ENCODE measurements at places on chromosomes 4 and X.

DNA sequence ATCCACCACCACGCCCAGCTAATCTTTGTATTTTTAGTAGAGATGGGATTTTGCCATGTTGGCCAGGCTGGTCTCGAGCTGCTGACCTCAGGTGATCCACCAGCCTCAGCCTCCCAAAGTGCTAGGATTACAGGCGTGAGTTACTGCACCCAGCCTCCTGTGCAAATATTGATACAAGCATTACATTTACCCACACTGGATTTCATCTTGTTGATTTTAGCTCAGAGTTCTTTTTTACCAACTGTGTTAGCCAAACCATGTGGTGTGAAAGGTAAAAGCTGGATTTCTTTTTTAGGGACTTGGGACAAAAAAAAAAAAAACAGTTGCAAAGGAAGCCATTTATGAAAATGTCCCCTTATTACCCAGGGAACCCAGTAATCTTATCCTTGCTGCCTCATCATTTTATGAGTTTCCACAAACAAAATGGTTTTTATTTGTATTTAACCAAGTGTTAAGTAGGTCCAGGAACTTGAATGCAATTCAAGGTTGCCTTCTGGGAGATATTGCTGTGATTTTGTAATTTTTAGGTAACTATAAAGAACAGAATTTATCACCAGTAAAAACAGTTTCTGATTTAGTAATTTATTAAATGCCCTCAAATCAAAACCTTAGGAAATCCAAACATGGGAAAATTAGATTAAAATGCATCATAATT lies 202.5 kb downstream of the PALLD start:
- DNase-seq = no peak

DNA sequence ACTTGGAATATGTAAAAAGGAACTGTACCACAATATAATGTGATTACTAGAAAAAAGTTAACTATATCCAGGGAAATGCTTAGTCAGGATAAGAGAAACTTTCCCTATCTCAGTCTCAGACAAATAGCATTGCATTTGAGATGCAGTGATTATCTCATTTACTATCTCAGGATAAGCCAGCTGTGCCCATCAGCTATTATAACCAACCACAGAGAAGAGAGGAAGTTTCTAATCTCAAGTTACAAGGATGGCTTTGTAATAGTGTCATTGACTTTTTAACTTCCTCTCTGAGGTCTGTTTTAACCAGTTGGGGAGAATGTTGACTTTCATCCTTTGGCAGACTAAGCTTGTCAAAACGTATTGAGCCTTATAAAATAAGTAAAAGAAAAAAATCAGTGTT lies 56.5 kb downstream of the SNX25 start:
- DNase-seq = no peak

DNA sequence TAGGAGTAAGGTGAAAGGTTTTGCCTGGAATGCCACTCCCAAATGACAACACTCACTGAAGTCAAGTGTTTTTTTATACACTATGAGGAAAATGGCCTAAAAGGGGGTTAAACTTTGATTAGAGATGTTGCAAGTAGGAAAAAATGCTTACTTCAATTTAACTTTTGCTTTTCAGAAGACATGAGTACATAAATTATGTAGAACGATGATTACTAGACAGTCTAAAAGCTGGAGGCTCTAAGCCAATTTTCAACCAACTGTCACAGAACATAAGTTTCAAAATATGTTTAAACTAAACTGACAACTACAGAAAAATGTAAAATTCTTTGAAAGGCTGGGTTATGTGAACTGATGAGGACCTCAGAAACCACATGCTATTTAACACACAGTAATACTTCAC lies 83.4 kb downstream of the SHISA3 start:
- no peak for DNase-seq

- DNase-seq = no peak
Observed at GRCh38 chr4:15544248-15544729, 74.6 kb downstream of the CC2D2A start.

- no peak for DNase-seq
Observed at GRCh38 chr4:2757426-2757825, 1.3 kb upstream of the TNIP2 start.

GRCh38 chr4:162241857-162242256 lies 78.1 kb upstream of the FSTL5 start:
- DNase-seq = no peak

GRCh38 chr4:107712236-107712635 lies 7.8 kb downstream of the PAPSS1 start:
- no peak for DNase-seq

DNA sequence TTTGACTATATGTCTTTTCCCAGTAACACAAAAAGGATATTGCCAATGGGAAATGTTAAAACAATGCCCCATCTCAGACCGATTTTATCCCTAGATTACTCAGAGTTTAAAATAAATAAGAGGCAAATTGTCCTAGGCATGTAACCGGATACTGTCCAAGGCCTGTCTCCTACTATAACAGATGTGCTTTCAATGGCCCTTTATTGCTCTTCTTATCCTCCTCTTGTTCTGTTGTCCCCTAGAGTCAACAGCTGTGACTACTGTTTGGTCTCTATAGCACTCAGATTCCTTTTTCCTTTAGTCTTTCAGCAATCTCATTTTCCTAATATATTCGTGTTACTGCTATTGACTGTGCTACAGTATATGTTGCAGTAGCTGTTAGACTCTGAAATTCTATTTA lies 66.8 kb upstream of the PLS3 start:
- no peak for DNase-seq

- no peak for DNase-seq
Observed at GRCh38 chr4:150090836-150091235, 12.6 kb downstream of the DCLK2 start.

- peak; percentile 70 for DNase-seq
Observed at GRCh38 chr4:186104890-186105646, 564 bp downstream of the FAM149A start.

DNA sequence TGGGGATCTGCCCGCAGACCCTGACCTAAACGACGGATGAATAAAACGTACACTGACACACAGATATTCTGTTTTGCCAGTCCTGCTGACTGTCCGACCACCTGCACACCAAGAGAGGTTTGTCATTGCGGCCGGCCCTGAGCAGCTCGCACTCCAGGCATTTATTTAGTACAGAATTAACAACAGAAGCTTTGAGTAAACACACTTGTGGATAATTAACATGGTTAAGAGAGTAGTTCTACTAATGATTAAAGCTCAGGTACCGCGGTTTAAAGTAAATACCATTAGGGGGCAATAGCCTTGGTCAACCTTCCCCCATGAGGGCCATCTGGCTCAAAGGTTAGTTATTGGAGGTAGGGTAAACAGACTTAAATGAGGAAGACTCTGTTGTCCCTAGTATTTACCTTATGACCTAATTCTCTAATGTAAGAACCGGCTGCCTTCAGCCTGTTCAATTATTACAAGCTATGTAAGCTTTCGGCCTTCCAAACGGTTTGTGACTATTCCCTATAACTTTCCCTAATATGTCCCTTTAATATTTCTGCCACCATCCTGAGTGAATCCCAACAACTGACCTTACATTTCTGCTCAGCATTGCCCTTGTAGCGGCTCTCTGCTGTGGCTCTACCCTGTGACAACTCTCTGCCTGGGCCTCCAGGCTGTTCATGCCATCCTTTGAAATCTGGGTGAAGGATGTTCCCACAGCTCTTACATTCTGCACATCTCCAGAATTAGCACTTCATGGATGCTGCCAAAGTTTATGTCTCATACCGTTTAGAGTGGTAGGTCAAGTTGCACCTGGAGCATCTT lies 46.9 kb upstream of the SYTL5 start:
- DNase-seq = no peak

GRCh38 chrX:153981771-153982533 lies 9.4 kb downstream of the TMEM187 start:
- DNase-seq = no peak

DNA sequence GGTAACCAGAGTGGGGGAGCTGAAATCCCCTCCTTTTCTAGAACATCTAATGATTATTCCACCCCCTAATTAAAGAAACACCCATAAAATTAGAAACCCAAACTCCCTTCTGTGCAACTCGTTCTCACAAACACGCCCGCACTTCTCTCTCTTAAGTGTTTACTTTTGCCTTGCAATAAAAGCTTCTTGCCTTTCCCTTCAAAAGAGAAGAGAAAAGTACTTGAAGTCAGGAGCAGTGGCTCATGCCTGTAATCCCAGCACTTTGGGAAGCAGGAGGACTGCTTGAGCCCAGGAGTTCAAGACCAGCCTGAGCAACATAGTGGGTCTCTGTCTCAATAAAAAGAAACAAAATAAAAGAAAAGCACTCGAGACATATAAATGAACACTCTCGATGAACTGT lies 3.6 kb upstream of the GPR173 start:
- no peak for DNase-seq

- DNase-seq = no peak
Observed at GRCh38 chr4:169335331-169335730, 64.6 kb upstream of the SH3RF1 start.

GRCh38 chrX:25010784-25011588 lies 4.8 kb downstream of the ARX start:
- no peak for DNase-seq

DNA sequence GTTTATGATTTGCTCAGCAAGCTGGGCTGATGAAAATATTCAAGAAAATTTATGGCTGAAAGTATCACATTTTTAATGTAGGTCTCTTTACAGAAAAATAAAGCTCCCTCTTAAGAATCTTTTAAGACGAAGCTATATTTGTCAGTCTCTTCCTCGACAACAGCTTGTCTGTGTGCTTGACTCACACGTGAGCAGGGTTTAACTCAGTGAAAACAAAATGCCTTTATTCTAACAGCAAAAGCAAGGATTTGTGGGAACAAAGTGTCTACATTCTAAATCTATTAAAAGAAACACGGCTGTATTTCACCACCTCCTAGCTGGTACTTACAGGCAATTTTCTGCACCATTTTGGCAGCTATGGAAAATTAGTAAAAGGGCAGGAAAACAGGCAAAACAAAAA lies 75.5 kb downstream of the NYX start:
- no peak for DNase-seq

DNA sequence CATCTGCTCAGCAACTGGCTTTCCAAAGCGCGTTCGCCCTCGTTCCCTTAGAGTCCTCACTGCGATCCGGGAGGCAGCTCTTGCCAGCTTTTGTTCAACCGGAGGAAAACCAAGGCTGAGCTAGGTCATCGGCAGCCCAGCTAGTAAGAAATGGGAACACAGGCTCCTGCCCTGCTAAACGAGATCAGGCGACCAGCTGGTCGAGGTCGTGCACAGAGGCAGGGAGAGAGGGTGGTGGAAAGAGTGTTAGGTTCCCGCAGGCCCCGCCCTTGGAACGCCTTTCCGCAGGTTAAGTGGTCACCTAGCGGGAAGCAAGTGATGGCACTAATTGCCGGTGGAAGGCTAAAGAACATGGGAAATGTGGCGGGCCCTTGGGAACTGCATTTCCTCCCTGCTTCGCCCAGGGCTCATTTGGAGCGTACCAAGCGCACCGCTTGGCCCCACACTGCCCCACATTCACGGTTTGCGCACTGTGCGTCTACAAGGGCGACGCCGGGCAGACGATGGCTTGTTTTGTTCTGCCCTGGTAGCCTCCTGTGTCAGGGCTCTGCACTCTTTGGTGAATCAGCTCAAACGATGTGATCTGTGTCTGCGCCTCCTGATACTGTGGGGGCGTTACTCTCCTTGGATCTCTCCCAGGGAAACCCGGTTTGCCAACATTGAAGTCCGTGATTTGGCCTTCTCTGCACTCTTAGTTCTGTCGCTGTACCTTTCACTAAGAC lies 7.2 kb upstream of the PRDM8 start:
- DNase-seq = no peak

- no peak for DNase-seq
Observed at GRCh38 chr4:53937918-53938317, 126.5 kb downstream of the CHIC2 start.

DNA sequence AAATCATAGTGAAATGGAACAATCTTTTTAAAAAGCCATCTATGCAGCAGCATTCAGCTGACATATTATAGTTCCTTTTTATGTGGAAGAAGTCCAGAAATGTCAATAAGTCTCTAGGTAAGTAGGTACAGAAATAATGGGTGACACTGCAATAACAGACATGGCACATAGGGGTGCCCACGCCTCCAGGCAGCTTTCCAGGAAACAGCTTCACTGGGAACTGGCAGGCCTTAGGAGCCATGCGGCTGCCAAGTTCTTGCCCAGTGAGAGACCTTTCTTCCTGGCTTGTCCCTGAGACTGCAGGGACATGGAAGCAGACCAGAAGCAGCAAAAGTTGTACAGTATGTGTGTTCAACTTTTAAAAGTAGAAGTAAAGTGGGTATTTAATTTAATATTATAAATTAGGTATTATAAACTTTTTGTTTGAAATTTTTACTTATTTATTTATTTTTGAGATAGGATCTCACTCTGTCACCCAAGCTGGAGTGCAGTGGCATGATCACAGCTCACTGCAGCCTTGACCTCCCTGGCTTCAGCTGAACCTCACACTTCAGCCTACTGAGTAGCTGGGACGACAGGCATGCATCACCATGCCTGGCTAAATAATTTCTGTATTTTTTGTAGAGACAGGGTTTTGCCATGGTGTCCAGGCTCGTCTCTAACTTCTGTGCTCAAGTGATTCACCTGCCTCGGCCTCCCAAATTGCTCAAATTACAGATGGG lies 12.1 kb upstream of the ETNPPL start:
- no peak for DNase-seq

GRCh38 chrX:9286234-9286633 lies 178.6 kb upstream of the TBL1X start:
- DNase-seq = no peak

DNA sequence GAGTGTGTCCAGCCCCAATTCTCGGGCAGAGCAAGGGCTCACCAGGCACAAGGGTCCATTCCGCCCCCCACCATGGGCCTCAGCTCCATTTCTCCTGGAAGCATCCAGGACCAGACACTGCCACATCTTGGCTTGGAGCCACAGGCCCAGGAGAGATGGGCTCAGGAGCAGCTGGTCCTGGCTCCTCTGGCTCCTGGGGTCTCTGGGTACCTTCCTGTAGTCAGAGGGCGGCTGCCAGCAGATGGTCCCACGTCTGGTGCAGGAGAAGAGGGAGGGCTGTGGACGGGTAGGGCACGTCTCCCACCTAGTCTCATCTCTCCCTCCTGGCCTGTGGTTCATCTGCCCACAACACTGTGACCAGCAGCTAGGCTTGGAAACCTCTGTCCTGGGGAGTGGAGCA lies 8.0 kb downstream of the ATP2B3 start:
- no peak for DNase-seq

DNA sequence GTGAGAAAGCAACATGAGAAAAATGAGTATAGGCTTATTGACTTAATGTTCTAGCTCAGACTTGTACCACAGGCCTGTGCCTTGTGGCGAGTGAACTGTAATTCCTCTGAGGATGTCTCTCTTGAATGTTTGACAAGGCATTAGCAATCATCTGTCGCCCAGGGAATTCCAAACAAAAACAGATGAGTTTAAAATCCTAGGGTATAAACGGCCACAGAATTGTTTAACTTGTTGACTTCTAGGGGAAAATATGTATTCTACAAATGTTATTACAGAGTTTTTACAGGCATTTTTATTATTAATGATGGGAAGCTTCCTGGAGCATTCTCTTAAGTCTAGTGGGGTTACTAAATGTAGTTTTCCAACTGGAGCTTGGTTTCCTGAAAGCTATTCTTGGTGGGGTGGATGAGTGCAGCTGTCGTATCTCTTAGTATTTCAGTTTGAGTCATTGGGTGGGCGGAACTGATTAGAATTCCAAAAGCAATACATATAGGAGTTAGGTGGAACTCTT lies 40.6 kb downstream of the ARHGAP10 start:
- DNase-seq = no peak
